ENCODE measurements at places on chromosomes 6 and 20.

GRCh38 chr6:97396880-97397279 is 113.9 kb upstream of the MMS22L start:
- DNase-seq, result no peak

DNA sequence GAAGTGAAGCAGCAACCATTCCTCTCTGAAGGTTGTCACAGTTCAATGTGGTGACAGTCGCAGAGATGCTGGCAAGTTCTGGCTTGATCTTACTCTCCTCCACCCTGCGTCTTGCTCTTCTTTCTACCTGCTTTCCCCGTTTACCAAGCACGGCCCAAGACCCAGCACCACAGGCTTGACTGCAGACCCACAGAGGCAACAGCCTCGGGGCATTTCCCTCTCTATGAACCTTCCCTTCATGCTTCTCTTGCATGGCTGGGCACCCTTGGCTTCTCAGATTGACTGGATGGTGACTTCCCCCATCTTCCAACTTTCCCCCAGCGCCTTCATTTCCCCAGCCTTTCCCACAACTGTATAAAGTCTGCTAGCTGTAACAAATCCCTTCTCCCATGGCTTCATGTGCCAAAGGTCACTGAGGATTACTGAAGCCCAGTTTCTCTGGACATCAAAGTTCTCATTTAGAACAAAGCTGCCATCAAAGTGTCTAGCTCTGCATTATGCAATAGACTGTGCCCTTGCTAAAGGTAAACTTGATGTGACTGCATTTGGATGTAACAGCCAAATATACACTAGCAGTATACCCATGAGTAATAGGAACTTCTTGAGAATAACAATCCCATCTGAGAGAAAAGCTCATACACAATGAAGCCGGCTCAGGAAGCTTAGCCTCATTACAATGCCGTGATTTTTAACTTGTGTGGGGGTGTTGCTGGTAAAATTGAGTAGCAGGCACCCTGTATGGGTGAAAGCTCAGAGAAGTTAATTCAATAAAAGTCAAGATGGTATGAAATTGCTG is 723.1 kb upstream of the FLRT3 start:
- no peak for DNase-seq

DNA sequence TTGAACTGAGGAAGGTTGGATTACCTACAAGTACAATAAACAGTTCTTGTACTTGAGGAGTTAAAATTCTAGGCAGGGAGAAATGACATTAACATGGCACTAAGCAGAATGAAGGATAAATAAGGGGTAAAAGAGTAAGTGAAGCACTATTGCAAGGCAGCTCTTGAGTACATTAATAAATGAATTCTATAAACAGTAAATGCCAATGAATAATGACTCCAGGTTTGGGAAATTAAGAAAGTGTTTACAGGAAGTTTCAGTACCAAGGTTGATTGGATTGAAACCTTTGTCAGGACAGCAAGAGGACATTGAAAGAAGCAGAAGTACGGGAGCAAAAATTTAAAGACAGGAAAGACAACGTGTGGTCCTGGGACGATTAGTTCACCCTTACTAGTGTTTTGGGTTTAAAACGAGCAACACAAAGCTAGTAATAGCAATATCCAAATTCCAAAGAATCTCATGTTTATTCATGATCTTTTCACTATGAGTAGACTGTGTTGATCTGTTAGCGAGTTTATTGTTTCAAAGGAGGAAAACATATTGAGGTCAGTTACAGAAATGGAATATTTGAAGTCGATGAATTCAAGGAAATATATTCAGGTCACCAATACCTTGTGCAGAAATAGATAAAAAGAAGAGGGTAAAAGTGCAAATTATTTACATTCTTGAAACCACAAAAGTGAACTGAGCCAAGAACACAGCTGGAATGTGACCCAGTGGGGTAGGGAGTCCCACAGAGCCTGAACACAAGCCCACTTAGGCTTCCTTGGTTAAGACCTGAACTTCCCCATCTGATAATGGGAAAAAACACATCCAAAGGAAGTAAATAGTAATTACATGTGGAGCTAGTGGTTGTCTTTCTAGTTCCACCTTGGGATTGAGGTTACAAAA is 80.8 kb downstream of the MKKS start:
- no peak for DNase-seq

GRCh38 chr6:52566853-52567279 is 10.0 kb downstream of the TRAM2 start:
- no peak for DNase-seq

- no peak for DNase-seq
Observed at GRCh38 chr6:136582711-136583471, 32.7 kb upstream of the MAP7 start.

DNA sequence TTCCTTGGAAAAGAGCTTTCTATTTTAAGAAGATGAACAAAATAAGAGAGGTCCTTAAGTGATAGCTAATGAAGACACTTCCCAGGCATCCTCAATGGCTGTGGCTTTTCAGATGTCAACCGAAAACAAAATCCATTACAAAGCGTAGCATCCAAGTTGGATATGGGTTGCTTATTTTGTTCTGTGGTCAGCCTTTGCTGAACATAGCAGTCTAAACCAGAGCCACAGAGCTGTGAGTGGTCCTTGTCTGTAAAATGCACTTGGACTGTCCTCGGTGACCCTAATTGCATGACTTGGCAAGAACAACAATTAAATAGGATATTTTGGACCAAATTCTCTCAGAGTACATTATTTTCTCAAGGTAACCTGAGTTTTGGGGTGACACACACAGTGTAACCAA is 10.4 kb upstream of the BFSP1 start:
- DNase-seq, result no peak

- no peak for DNase-seq
Observed at GRCh38 chr6:1796706-1797529, 187.2 kb downstream of the FOXC1 start.

- DNase-seq, result peak; percentile 27
Observed at GRCh38 chr6:144008120-144008811, at the start of gene PLAGL1. Gene PLAGL1, minus strand, starts transcription at chr6:144008259. Its CDS starts 60,123 bp downstream, at chr6:143948136.

DNA sequence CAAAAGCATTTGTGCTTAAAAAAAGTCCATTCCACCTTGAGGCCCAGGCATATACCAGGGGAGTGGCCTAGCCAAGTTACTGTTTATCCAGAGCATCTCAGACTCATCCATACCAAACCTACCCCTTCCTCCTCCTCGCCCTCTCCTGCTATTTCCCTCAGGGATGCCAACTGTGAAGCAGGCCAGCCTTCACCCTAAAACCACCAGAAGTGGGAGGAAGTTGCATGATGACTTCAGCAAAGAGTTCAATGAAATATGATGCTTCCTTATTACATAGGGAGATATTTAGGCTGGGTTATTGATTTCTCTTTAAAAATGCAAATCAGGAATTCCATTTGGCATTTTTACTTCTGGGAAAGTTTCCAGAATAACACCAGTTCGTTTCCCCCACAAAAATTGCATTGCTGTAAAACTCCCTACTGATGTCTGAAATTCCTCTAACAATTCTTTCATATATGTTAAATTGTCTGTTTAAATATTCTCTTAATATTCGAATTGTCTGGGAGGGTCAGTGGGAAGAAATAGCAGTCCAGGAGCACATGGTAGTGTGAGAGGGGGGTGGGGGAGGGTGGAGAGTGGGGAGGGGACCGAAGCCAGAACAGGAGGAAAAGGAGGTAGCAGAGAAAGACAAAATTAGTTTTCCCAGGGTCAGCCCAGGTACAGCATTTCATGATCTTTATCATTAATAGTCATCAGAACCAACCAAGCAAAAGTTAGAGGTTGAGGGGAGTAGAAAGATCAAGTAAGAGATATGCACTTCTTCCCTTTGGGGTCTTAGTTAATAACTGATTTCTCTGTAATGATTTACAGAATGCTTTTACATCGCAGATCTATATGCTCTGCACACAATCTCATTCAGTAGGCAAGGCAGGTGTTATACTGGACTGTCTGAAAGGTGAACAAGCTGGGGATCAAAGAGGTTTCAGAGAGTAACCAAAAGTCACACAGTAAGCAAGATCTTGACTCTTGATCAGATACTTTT is 1.7 kb upstream of the TCP11 start:
- DNase-seq, result no peak

DNA sequence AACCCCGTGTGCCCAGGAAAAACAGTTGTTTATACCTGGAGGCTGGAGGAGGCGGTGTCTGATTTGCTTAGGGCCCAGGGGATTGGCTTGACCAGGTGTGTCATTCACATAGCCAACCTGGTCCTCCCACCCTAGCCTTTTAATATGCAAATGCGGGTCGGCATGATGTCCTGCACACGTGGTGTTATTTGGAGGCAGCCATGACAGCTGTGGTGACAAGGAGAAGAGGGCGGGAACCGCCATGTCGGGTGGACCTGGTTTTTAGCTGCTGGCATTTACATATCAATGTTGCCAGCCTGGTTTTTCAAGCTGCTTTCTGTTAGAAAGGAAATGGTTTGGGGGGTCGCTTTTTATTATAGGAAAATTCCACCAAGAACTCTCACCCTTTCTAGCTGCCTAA is 291.4 kb upstream of the QKI start:
- no peak for DNase-seq

GRCh38 chr6:56162081-56162480 is 85.3 kb downstream of the COL21A1 start:
- DNase-seq, result no peak

- DNase-seq, result no peak
Observed at GRCh38 chr6:53011979-53012378, 16.9 kb upstream of the GSTA4 start.

GRCh38 chr6:44569931-44570385 is 182.5 kb downstream of the CDC5L start:
- no peak for DNase-seq

GRCh38 chr20:53922901-53923314 is 147.5 kb downstream of the BCAS1 start:
- DNase-seq, result no peak

- DNase-seq, result no peak
Observed at GRCh38 chr20:48845721-48846306, 18.0 kb upstream of the PREX1 start.

DNA sequence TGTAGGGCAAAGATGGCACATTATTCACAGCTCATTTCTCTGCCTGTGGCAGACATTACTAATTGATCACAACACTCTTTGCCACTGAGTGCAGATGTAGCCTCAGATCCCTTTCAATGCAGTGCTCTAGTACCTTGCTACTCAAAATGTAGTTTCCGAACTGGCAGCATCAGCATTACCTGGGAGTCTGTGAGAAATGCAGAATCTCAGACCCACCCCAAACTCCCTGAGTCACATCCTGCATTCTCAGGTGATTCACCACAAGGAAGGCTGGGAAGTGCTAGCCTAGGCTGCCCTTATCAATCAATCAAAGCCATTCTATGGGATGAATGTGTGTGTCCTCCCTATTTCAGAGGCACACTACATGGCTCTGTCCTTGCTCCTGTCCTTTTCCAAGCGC is 58.5 kb downstream of the PCNA start:
- no peak for DNase-seq

- no peak for DNase-seq
Observed at GRCh38 chr6:24840187-24840586, 41.5 kb upstream of the ARMH2 start.

DNA sequence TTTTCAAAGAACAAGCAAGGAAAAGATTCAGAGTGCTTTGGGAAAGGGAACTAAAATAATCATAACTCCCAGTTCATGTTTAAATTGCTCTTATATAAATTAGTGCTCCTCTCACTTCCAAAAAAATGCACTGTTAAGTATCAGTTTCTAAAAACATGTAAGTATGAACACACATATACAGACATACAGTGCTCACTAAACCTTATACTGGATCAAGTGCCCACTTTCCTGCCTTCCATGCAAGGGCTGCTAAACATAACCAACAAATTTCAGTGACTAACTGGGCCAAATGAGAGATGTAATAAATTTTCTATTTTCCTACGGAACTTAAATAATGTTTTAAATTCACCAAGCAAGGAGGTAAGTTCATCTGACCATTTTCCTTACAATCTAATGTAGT is 6.4 kb downstream of the TFAP2A start:
- no peak for DNase-seq

DNA sequence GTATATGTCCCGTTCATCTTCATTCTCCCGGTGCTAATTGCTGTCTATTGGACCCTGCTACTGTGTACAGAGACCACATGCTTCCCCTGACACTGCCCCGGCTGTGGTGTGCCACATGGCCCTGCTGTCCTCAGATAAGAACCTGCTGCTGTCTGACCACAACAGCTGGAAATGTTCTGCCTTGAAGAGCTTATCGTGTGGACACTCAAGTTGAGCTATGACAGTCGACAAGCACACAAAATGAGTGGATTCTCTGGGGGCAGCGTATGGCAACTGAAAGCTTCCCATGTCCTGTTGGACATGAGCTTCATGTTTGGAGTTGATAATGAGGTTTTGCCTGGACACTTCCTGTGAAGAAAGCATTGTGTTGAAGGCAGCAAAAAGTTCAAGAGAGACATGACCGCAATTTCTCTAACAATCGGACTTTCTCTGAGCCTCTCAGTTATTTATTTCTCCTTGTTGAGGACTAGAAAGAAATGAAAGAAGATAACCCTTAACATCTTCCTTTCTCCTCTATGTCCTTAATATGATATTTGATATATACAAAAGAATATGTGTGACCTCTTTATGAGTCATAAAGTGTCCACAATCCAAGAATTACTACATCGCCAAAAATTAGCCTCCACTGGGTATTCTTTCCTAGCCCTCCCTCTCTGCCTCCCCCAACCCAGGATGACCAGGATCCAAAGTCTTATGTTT is 187.1 kb upstream of the TCF21 start:
- no peak for DNase-seq

GRCh38 chr20:47757145-47758035 is 27.9 kb downstream of the SULF2 start:
- DNase-seq, result no peak

DNA sequence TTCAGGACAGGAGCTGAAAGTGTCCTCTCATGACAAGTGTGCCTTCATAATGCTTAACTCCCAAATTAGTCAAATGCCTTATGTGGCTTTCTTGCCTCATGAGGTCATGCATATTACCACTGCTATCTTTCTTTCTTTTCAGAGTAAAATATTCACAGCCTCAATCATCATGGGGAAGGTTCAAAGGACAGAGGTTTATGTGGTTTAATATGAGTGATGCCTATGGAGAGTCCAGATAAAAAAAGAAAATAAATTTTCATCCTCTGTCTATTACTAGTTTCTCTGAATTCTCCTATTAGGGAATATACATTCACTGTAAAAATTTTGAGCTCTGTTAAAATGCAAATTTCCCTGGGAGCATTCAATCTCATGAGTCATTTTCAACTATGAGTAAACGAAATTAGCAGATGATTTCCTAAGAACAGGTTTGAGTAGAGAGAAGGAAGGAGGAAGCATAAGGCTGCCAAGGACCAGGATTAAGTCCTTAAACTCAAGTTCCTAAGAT is 396.9 kb upstream of the ADGRB3 start:
- DNase-seq, result no peak

- no peak for DNase-seq
Observed at GRCh38 chr6:41504466-41505121, 41.6 kb upstream of the FOXP4 start.

All from activated T-cell treated with anti-CD3 and anti-CD28 coated beads for 48 hours (primary cell).